Hippocampal formation (tissue), 2 donors: ENCODE measurements at places on chromosomes 6 and 20.

DNA sequence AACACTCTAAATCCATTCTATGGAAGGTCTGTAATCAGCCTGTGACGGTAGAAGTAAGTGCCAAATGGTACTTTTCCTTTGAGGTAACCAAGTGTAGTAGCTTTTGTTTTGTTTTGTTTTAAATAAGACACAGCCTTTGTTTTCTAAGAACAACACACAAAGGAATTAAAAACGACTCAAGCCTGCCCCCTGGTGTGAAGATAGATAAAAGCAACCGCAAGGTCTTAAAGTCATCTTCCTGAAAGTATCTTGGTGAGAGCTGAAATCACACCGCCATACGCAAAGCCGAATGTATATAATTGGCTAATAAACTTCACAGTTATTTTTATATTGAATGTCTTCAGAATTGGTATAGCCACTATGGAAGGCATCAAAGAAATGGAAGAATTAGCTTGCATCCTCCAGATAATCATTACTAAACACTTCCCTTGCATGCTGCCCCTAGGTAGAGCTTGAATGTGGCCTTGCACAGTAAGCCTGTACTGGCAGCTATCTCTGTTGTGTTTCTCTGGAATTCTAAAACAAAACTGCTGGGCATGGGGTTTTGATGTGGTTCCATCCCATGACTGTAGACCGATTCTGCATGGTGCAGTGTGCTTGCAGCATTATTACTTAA, 95.6 kb downstream of the LAMP5 start:
- DNase-seq, result peak; percentile 32

GRCh38 chr6:139977887-139978332, 603.5 kb upstream of the CITED2 start:
- no peak for DNase-seq

DNA sequence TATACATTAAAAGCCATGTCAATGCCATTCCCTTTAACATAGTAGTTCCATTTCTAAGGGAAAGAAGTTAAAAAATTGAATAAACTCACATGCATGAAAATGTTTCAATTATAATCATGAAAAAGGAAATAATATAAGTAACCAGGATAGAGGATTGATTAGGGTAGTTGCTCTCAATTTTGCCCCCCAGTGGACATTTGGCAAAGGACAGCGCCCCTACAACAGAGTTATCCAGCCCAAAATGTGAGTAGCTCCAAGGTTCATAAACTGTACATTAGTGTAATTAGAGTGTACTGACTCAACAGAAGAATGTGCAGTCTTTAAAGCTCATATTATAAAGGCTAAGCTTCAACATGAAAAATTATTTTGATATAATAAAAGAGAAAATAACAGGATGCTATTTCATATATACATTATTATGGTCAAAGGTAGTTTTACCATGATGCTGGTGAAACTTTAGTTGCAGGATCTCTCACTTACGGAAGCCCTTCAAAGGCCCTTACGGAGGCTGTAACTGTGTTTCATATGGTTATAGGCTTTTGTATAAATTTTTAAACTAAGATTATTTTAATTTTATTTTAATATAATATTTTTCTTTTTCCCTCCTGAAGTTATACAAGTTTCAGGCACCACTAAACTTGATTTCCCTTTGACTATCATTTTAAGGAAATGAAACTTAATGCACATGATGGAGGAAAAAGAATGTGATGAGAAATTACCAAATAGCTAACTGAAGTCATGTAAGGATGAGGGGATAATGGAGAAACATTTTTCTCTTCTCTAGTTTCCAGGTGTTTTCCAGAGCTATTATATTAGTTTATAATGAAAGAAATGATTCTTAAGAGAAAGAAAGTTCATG, 403.6 kb downstream of the PLCB1 start:
- DNase-seq, result no peak

- DNase-seq, result no peak
These were observed 976.1 kb upstream of the MAP3K7 start for GRCh38 chr6:91562955-91563354.

DNA sequence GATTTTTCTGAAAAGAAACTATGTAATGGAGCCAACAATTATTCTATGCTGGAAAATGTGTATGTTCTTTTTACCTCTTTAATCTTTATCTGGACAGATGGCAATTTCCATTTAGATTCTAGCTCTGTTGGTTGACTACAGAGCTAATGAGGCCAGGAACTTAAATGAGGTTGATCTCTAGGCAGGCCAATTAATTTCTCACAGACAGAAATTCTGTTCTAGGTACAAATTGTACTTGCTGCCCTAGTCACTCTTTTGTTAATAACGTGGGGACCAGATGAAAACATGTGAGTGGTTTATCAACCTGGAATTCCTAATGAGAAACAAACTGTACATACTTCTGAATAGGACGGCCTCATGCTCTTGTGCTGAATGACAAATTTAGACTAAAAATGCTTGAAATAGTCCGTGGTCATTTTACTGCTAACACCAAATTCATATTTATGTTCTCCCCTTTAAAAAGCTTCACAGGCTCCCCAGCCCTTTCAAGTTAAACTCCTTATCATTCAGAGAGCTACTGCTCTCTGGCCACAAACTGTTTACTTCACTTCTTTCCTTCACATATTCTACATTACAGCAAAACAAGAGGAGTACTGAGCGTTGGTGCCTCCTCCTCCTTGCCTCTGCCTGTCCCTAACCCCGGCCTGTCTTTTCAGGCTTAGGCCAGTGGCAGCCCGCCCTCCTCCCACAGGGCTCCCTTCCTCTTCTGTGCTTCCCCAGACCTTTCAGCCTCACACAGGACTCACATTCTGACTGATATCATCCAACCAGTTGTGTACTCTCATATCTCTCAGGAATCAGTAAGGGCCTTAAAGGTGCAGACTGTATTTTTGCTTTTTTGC, 41.4 kb downstream of the DTNBP1 start:
- no peak for DNase-seq

GRCh38 chr20:23009636-23010035, 25.5 kb upstream of the SSTR4 start:
- DNase-seq, result no peak

- no peak for DNase-seq
These were observed 171.5 kb upstream of the RIPOR2 start for GRCh38 chr6:25107218-25107617.

DNA sequence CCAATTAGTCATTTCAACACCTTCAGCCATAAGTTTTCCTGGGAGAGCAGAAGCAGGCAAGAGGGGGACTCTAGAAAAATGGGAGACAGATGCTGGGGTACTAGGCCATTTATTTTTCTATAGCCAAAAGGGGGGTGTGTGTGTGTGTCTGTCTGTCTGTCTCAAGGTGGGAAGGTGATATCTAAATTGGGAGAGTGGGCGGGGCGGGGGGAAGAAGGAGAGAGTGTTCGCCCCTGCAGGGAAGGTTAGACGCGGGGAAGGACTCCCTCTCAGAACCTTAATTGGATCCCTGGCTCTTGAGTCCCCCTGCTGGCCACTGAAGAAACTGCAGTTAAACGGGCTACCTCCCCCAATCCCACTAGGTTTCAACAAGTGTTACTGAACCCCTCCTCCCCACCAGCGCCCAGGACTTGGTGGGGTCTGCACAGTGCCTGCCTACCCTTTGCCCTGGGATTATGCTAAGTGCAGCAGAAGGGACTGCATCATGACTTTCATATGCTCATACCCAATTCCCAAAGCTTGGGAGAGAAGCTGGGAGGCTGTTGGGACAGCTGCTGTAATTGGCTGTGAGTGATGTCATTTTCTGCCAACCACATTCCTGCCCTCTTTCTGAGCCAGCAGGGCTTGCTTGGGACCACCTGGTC, 45.8 kb downstream of the FOXP4 start:
- DNase-seq, result peak; percentile 50

- DNase-seq, result no peak
These were observed 24.6 kb upstream of the EYA2 start for GRCh38 chr20:46870041-46870440.

DNA sequence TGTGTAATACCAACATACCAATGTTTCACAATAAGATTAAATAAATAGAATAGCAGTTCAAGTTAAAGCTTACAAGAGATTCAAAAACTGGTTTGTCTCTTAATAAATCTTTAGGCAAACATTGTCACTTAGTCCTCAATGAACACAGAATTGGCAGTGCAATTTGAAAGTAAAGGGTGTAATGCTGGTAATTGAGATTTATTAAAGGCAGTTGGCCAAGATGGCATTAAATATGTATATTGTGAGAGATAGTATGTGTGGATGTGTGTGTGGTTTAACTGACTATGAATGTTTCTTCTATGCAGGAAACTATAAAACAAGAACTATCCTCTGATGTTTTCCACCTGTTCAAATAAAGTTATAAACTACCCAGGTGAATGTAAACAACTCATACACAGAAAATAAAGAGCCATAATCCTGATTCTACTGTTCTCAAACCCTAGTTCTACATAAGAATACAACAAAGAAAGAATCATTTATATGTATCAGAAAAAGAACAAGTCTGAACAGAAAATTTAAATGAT, 267.9 kb upstream of the PTCHD4 start:
- DNase-seq, result no peak

GRCh38 chr20:12967932-12968331, 40.8 kb upstream of the SPTLC3 start:
- no peak for DNase-seq

DNA sequence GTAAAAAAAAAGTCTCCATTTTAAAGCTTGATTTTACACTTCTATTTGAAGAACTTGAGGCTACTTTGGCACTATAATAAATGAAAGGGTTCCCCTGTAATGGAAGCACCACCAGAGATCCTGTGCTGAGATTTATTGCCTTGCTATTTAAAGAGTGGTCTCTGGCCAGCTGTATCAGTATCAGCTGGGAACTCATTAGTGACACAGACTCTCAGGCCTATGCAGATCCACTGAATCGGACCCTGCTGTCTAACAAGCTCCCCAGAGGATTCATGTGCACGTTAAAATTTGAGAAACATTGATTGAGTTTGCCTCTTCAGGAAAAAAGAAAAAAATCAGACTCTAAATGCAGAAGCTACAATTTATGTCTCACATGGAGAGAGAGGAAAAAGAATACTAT, 299.9 kb upstream of the BMP2 start:
- DNase-seq, result no peak

DNA sequence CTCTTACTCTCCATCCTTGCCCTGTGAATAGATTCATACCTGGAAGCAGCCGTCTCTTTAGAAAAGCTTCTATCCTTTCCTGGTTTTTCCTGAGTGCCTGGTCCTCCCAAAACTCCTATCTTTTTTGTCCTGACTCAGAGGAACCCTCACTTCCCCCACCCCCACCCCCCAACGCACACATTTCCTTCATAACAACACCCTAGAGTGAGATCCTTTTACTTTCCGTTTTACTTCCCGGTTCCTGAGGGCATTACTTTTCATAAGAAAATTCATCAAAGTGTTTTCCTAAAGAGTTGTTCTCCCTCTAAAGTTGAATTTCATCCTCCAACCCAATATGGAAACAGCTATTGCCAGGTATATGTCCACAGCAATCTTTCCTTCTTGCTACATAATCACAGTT, 327.0 kb downstream of the NRN1 start:
- no peak for DNase-seq

- no peak for DNase-seq
These were observed 27.2 kb downstream of the MCUR1 start for GRCh38 chr6:13787137-13787536.

DNA sequence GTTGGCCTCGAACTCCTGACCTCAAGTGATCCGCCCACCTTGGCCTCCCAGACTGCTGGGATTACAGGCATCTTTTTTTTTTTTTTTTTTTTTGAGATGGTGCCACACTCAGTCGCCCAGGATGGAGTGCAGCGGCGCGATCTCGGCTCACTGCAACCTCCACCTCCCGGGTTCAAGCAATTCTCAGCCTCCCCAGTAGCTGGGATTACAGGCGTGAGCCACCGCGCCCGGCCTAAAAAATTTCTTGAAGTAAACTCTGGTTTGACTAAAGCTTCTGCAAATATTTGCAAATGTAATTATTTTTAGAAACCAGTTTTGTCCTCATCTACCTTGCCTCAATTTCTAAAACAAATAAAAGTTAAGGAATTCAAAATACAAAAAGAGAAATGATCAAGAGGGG, 1.2 kb downstream of the IBTK start:
- DNase-seq, result no peak

DNA sequence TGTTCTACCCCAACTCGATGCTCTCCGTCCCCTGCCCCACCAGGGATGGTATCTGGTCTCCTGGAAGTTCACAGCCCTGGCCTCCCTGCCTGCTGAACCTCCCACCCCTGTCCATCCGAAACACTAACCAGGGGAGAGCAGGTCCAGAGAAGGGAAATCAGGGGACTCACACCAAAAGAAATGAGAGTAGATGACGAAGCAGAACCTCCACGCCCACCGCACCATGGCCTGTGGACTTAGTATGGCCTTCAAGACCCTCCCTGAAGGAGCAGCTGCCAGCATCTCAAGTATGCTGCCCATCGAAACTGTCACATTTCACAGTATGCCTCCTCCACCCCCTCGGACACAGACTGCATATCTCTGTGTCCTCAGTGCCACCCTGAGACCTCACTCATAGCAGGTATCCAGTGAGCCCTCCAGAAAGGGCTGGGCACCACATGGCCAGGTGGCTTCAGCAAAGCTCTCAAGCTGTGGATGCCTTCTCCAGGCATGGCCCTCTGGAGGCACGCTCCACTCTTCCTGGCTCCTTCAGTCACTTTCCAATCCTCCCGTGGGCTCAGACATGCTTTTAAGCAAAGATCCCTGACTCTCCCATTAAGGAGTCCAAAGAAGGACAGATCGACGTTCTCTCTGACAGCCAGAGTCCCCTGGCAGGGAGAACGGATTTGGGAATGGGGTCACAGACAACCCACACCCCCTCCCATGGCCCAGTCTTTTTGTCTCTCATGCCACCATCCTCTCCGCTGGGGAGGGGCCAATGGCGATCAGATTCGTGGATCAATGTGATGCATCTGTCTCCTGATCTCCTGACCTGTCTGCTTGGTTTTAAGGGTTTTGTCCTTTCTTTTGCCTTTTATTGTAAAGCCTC, 158.4 kb downstream of the ANKRD60 start:
- no peak for DNase-seq

DNA sequence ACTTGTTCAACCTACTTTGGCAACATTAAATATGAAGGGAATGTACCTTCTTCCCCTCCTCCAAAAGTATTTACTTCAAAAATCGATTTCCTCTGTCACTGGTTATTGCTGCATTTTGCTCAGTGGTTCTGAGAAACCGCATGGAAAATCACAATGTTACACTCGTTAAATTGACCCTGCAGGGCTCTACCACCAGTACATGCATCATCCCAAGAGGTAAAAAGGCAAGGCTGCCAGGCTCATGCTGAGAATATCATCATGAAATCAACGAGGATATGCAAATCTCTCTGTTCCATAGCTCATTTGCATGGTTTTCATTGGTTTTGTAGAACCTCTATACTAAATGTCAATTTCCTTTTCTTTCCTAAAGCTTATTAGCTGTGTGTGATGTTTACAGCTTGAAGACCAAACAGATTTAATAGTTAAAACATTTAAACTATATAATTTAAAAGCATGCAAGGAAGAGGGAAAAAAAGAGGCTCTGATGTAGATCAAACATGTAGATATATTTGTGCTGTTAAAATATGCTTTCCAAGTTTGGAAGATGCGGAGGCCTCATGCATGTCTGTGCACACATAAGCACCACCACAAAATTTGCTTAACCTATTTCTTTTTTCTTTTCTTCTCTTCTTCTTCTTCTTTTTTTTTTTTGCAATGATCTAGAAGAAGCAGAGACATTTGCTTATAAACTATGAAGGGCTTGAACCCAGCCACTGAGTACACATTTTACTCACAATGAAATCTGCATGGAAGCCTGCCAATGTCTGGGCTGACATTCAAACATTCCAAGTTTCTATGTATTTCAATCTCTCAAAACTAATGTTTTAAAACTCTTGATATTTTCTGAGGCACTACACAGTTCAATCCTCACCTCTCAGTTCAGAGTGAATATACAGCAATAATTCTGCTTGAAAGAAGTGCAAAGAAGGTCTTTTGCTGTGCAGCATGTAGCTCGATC, 194.0 kb downstream of the GMPR start:
- no peak for DNase-seq

GRCh38 chr6:17197607-17198006, 83.6 kb upstream of the RBM24 start:
- no peak for DNase-seq
